ENCODE measurements at places on chromosomes 11 and 22.

- no peak for DNase-seq
These were observed 12.1 kb downstream of the CHST1 start for GRCh38 chr11:45653277-45653676.

DNA sequence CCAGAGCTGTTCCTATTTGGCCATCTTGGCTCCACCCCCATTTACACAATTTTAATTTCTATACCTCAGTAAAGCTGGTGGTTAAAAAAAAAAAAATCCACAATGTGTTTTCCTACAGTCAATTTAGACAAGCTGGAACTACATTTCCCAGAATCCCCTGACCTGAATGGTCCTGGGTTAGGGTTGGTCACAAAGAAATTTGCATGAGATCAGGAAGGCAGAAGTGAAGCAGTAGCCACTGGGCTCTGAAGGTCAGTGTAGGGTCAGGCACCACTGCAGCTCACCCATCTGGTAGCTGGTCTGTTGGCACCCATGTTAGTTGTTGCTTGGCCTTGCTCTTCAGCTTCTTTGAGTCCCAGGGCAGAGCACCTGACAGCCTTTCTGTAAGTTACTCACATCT, 210.7 kb upstream of the API5 start:
- no peak for DNase-seq

GRCh38 chr11:117878314-117878938, 2.0 kb upstream of the FXYD6 start:
- DNase-seq: no peak

- DNase-seq: no peak
These were observed 348 bp downstream of the PLCB3 start for GRCh38 chr11:64251753-64252002.

DNA sequence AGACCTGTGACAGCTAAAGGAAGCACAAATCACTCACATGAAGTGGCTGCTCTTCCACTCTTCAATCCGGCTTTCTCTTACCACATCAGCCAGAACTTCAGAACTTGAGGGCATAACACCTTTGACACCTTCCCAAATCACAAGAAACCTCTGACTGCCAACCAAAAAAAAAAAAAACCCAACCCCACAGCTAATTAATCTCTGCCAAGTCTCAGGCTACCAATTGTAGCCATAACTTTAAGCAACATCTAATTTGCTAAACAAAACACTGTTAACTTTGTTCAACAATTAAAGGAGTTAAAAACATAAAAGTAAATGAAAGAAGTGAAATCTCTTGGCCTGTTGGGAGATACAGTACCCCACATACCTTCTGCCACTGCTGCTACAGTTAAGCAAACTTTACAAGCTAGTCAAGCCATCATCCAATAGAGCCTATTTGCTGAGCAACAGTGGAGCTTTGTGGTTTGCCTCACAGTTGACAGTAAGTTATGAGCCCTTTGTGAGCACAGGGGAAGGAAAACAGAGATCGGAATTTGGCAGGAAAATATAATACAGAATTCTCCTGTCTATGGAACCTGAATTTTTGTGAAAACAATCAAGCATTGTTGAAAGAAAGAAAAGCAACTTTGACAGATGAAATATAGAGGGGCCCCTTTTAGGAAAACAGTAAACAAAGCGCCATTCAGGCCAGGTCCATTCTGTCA, at the start of gene SOX6:
TSS of gene SOX6 (minus strand) at position 490 of the 704 bp plus-strand sequence. CDS start 15,298 bp downstream, outside the sequence.
- DNase-seq: no peak

GRCh38 chr22:20015971-20016733, 471 bp downstream of the ARVCF start:
- DNase-seq: peak; percentile 23

DNA sequence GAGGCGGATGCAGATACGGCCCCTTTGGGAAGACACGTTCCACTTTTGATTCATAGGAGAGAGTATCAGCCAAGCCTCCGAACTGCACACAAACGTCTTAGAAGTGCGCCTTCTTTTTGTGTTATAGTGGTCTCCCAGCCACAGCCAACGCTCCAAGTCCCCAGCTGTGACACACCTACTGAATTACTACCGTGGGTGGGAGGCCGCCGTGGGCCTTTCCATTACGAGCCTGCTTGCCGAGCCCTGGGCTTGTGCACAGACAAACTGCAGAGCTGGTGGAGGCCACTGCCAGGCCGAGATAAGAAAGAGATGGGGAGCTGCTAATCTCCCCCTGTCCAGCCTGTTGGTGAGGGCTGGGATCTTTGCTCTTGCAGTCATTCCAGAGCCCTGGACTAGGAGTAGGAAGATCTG, 761 bp downstream of the HMBS start:
- DNase-seq: no peak

GRCh38 chr11:45333001-45333971, 47.1 kb upstream of the SYT13 start:
- DNase-seq: no peak

DNA sequence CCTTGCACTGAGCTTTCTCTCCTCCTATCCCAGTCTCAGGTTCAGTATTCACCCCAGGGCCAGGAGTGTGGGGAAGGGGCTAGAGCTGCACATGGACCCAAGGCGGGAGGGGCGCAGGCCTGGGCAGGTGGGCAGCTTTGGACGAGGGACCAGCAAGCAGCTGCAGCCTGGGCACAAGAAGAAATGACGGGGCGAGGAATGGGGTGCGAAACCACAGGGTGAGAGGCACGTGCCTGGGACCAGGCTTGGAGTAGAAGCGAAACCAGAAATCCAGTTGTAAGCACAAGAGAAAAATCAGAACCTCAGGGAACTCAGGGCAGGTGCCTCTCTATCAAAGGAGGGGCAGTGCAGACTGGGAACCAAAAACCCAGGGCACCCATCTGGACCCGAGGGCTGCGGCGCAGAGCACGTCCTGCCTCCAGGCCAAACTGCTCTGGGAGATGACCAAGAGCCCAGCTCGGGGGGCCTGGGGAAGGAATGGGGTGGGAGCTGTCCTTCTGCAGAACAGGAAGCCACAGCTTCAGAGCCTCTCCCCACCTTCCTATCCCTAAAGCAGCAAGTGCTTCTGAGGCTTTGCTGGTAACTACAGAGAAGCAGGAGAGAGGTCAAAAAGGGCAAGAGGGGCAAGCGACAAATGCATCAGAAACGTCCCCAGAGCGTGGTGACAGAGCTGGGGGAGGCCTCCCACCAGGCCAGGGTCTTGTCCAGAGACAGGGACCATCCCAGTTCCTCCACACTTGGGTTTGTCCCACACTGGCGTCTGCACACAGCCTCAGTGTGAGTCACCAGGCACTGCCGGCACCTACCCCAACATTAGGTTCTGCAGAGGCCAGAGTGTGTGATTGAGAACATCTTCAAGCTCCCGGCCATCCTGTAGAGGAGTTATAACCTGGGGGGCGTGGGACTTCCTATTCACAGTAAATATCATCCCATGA, 18.3 kb upstream of the TMPRSS4 start:
- DNase-seq: no peak

- no peak for DNase-seq
These were observed 111.8 kb downstream of the OSBP2 start for GRCh38 chr22:30806391-30806861.

- DNase-seq: no peak
These were observed 91.1 kb upstream of the KCNA4 start for GRCh38 chr11:30107899-30108298.

GRCh38 chr11:125071435-125071834, 8.3 kb downstream of the SLC37A2 start:
- DNase-seq: no peak

- no peak for DNase-seq
These were observed 266.4 kb upstream of the NCAM1 start for GRCh38 chr11:112694813-112695212.

- DNase-seq: no peak
These were observed 9.4 kb downstream of the BMAL1 start for GRCh38 chr11:13287036-13287435.

DNA sequence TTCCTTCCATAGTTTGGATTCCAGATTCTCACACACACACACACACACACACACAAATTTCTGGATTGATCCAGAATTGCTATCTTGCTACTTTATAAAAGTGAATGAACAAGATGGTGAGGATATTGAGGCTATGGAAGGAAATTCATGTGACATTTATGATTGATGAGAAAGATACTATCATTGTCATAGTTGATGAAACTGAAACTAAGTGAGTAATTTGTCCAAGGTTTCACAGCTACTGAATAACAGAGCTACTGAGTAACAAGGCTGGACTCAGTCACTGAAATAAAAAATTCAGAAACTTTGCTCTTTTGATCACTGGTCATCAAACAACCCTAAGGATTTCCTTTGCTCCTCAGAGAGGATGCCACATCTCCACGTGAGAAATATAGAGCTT, 16.2 kb downstream of the OR5D16 start:
- DNase-seq: no peak

DNA sequence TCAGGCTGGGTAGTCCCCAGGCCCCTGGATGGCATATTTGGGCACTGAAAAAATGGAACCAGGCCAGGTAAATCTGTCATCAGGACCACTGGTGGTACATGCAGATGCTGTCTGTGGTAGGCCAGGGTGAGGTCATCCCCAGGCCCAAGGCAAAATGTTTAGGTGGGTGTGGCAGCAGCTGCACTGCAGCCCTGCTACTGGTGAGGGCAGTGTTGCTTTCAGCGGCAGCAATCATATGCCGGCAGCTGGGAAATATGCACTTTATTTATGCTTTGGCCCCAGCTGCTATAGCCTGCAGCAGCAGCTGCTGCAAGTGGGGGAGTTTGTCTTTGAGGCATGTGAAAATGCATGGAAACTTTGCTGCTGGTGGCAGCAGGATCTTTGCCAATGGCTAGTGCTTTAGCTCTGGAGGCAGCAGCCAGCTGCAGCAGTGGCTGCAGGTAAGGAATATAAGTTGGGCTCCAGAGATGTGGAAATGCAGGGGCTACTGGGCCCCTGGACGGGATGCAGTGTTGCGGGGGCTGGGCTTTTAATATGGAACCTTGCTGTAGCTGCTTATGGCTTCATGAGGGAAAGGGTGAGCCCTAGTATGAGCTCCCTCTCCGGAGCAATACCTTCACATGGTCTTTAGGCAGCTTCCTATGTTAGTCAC, 365.7 kb upstream of the CADM1 start:
- DNase-seq: peak; percentile 24

DNA sequence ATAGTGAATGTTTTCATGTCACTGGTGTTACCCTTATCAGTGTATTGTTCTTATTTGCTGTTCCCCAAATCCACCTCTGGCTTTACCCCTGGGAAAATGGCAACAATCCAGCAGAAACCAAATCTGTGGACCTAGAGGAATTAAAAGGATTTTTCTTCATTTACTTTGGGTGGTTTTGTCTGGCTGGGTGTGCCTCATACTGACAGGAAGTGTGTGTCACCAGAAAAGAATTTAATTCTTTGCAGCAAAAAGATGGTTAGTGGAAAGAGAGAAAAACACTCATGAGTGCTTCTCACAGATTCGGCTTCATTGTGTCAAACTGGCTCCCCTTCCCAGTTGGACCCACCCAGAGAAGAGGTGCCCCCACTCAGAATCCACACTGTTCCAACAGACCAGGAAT, 38.9 kb downstream of the FZD4 start:
- no peak for DNase-seq

DNA sequence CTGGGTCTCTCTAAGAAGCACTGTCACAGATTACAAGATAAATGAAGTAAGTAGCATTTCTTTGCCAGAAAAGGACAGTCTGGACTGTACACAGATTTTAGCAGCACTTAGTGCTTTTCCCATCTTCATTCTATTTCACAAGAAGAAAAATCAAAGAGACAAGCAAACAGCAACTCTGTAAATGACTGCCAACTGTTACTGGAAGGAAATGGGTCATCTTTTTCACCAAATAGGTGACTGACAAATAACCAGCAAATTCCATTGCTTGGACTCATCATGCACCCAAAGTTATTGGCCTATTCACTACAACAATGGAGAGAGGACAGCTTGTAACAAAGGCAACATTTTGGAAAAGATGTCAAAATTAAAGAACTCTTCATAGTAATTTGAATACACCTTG, 28.9 kb upstream of the CARD18 start:
- no peak for DNase-seq

DNA sequence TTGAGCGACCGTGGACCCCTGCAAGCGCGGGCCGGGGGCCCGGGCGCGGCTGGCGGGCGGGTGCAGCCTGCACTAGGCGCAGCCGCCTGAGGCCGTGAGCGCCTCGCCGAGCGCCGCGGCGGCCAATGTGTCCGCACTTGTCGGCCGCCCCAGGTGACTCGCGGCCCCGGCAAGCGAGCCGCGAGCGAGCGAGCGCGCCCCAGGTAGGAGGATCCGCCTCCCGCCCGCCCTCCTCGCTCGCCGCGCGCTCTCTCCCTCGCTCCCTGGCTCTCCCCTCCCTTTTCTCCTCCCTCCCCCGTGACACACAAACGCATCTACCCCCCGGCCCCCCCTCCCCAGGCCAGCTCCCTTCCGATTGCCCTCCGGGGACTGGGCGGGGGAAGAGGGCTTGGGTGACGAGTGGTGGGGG, at the start of gene WNT7B:
TSS of gene WNT7B (minus strand) at position 160 of the 409 bp plus-strand sequence. CDS start 408 bp downstream, outside the sequence.
- peak; percentile 27 for DNase-seq

DNA sequence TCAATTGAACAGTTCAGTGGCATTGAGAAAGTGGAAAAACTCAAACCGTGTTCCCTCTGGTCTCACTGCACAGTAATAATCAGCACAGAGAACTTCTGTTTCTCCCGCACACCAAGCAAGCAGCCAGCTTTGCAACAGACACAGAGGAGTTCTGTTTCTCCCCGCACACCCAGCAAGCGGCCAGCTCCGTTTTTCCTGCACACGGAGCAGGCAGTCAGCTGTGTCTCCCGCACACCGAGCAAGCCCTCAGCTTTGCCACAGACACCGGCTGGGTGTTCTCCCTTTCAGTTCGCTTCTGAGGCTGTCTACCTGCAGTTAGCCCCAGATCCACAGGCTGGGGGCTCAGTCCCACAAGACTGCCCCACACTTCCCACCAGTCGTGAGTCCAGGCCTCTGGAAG, 9.9 kb upstream of the TALDO1 start:
- DNase-seq: no peak

GRCh38 chr11:72293391-72293790, 49.4 kb upstream of the PHOX2A start:
- DNase-seq: no peak

DNA sequence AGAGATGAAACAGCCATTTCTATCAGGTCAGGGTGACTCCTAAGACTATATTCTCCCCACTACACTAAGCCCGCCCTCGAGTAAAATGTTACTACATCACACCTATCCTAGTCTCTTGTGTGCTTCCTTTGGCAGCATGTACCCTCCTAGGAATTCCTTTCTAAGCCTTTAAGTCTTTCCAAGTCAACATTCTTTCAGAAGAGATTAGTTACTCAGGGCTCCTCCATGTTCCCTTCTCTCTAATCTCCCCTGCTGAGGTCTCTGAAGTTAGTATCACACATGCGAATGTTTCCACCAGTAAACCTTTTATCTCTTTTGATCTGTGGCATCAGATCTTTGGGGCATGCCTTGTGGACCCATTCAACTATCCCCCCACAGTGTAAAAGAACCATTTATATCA, 873.7 kb upstream of the FAT3 start:
- DNase-seq: no peak

- DNase-seq: no peak
These were observed 2.0 kb downstream of the FBLN1 start for GRCh38 chr22:45504373-45505341.

- DNase-seq: no peak
These were observed 3.3 kb downstream of the SCGB1D2 start for GRCh38 chr11:62245271-62245753.

All from CD4-positive, alpha-beta T cell treated with Interleukin-10 for 1 hour (primary cell).